Stimulated activated naive CD8-positive, alpha-beta T cell treated with anti-CD3 and anti-CD28 coated beads, Interleukin-15, Interleukin-2, amounts not matched to agents 100 U/mL and 50 U/mL, for 24 hours (primary cell): ENCODE measurements at places on chromosomes 1 and 21.

DNA sequence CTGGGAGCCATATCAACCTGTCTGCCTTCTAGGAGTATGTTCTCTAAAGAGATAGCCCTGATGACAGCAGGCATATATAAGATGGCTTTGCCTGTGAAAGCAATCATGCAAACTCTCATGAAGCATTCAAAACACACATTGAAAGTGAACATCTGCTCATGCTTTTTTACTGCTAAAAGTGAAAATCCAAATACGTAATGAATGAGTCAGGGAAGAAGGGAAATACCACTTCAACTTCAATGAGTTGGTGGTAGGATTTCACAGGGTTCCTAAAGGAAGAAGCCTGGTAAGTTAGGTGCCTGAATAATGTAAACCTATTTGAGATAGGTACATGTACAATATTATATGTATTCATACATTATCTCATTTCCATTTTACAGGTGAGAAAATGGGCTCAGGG is 50.5 kb upstream of the SLFNL1 start:
- no peak for DNase-seq

DNA sequence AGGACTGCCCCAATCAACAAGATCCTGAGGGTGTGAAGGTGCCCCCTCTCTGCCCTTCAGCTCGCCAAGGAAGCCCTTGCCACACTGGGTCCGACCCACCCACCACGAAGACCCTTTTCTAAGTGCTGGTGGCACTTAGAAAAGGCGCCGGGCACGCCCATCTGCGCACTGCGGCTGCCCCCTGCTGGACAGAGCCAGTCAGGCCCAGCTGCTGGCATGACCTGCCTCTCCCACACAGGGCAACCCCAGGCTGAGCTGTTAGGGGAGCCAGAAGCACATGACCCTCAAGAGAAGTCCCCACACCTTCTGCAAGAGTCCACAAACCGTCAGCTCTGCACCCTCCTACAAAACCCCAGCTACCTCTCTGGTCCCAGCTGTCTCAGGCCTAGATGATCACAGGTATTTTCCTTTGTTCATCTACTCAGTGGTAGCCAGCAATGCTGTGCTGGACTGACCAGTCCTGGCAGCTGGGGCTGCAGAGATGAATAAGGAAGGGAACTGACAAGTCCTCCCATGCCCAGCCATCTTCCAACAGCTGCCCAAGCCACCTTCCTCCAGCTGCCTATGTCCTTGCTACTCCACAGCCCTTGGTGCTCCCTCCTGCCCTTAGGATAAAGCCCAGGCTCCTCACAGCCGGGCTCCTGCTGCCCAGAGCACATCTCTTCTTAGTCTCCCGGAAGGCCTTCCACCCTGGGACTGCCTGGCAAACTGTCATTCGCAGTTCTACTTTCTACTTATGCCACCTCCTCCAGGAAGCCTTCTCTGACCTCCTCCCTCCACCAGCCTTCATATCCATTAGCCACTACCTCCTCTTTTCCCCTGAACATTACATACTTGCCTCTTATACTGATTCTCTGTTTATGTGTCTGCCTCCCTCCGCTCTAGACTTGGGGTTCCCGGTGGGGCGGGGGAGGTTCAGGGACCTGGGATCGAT is 39.8 kb upstream of the ZC3H12A start:
- peak; percentile 86 for DNase-seq

DNA sequence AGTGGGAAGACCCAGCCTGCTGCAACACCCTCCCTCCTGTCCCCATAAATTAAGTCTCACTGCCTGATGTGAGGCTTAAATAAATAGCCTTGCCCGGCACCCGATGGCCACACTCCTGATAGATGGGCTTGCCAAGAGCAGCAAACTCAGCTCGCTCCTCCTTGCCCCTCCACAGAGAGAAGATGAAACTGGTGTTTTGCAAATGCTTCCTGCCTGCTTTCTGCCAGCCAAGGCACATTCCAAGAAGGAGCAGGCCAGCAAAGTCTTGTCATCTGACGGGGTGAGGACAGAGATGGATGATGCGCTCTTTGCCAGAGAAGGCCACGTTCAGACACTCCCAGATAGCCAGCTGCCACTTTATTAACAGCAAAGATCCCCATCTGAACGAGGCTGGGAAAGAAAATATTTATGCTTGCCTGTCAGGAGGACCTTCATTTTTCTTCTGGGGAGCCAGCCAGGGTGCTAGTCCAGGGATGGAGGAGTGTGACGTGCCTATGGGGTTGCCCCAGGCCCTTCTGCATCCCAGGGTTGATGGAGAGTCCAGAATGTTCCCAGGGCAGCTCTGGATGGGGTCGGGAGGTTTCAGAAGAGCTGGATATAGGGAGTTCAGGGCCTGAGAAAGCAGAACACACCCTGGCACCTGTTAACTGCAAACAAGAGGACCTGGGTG is 265.4 kb downstream of the FOXD2 start:
- no peak for DNase-seq

- DNase-seq = no peak
Observed at GRCh38 chr1:147717706-147718097, 42.7 kb downstream of the GJA5 start.

- DNase-seq = no peak
Observed at GRCh38 chr1:244012202-244012601, 38.9 kb upstream of the ZBTB18 start.

DNA sequence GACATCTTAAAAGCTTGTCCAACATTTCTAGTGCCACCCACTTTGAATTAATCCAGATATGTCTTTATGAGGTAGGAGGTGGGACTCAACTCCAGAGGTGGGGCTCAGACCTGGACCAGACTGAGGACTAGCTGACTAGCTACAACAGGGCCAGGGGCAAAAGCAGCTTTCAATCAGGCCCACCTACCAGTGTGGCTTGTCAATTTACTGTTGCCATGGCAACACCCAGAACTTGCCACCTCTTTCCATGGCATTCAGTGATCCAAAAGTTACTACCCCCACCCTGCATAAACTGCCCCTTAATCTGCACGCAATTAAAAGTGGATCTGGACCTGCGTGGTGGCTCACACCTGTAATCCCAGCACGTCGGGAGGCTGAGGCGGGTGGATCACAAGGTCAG is 113.2 kb upstream of the KAZN start:
- DNase-seq = no peak

- no peak for DNase-seq
Observed at GRCh38 chr1:33960188-33960895, 96.5 kb downstream of the HMGB4 start.
